ENCODE measurements at places on chromosomes 5 and 9.

- H3K27ac ChIP-seq, result no peak overlapping the region
- H3K27me3 ChIP-seq, result no peaks in the 10 kb centered on the region
- H3K4me3 ChIP-seq, result no peak overlapping the region
- no peak for DNase-seq
- no peaks in the 10 kb centered on the region for H3K4me1 ChIP-seq
Measured at GRCh38 chr5:114238771-114239313, 123.0 kb upstream of the KCNN2 start.

- H3K27me3 ChIP-seq, result no peaks in the 10 kb centered on the region
- H3K27ac ChIP-seq, result no peak overlapping the region
- DNase-seq, result no peak
- H3K4me3 ChIP-seq, result no peak overlapping the region
Measured at GRCh38 chr9:124306098-124306735, 48.5 kb downstream of the NEK6 start.

GRCh38 chr9:122122903-122123632 lies 30.0 kb upstream of the TTLL11 start:
- H3K4me1 ChIP-seq, result no peaks in the 10 kb centered on the region
- DNase-seq, result peak; percentile 65
- H3K4me3 ChIP-seq, result no peak overlapping the region
- H3K27ac ChIP-seq, result no peak overlapping the region

DNA sequence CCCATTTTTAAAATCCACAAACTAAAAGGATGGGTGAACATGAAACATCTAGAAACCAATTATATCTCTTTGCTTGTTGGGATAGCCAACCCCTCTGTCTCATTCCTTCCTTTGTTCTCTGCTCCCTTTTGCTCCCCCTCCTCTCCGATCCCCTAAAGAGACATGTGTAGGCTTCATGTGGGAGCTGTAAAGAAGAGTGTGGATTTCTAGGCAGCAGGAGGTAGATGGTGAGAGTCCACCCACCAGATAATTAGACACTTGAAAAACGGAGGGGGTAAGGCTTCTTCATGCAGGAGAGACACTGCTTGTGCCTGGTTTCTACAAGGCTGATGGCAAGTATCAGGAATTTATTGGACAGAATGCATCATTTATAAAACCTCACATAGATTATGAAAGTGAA lies 27.3 kb upstream of the CFAP157 start:
- no peak overlapping the region for H3K27ac ChIP-seq
- DNase-seq, result no peak
- H3K36me3 ChIP-seq, result 0 out of 2 replicates have a peak, but pooled peaks cover 9% of the 10 kb centered on the region
- no peaks in the 10 kb centered on the region for H3K27me3 ChIP-seq

DNA sequence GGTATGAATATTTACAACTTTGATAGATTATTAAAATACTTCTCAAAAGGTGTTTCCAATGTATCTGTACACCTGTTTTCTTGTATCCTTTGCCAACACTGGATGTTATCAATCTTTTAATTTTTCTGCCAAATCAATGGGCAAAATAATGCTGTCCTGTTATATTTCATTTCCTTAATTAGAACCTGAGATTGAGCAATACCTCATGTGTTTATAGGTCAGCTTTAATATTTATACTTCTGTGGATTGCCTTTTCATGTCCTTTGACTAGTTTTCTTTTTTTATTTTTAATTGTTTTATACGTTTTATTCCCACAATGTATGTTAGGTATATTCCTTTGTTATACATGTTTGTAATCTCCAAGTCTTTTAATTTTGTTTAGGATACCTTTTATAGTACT lies 77.6 kb downstream of the JAK2 start:
- DNase-seq, result no peak
- H3K27ac ChIP-seq, result no peak overlapping the region
- no peaks in the 10 kb centered on the region for H3K27me3 ChIP-seq
- no peaks in the 10 kb centered on the region for H3K4me1 ChIP-seq
- H3K36me3 ChIP-seq, result peaks cover 7% of the 10 kb centered on the region

DNA sequence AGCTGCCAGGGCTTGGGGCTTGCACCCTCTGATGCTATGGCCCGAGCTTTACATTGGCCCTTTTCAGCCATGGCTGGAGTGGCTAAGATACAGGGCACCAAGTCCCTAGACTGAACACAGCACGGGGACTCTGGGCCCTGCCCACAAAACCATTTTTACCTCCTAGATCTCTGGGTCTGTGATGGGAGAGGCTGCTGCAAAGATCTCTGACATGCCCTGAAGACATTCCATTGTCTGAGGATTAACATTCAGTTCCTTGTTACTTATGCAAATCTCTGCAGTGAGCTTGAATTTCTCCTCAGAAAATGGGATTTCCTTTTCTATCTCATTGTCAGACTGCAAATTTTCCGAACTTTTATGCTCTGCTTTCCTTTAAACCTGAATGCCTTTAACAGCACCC lies 337.0 kb upstream of the SMC2 start:
- H3K4me1 ChIP-seq, result no peaks in the 10 kb centered on the region
- no peaks in the 10 kb centered on the region for H3K36me3 ChIP-seq
- no peaks in the 10 kb centered on the region for H3K27me3 ChIP-seq
- no peak overlapping the region for H3K4me3 ChIP-seq

- no peaks in the 10 kb centered on the region for H3K27me3 ChIP-seq
- DNase-seq, result no peak
- H3K36me3 ChIP-seq, result no peaks in the 10 kb centered on the region
- no peaks in the 10 kb centered on the region for H3K4me1 ChIP-seq
Measured at GRCh38 chr5:164356790-164357189, 851.4 kb downstream of the MAT2B start.

GRCh38 chr5:95617057-95617456 lies 2.8 kb upstream of the GPR150 start:
- H3K27ac ChIP-seq, result no peak overlapping the region
- H3K27me3 ChIP-seq, result no peaks in the 10 kb centered on the region
- H3K36me3 ChIP-seq, result no peaks in the 10 kb centered on the region
- no peak for DNase-seq
- H3K4me3 ChIP-seq, result no peak overlapping the region

- no peaks in the 10 kb centered on the region for H3K36me3 ChIP-seq
- no peak for DNase-seq
- H3K27me3 ChIP-seq, result no peaks in the 10 kb centered on the region
- H3K27ac ChIP-seq, result no peak overlapping the region
- H3K4me3 ChIP-seq, result no peak overlapping the region
- peaks cover 31% of the 10 kb centered on the region for H3K4me1 ChIP-seq
Measured at GRCh38 chr5:52767766-52768480, 19.8 kb upstream of the ITGA1 start.

GRCh38 chr9:7656636-7657035 lies 142.9 kb downstream of the DMAC1 start:
- no peak overlapping the region for H3K27ac ChIP-seq
- no peaks in the 10 kb centered on the region for H3K27me3 ChIP-seq
- no peak overlapping the region for H3K4me3 ChIP-seq
- no peak for DNase-seq

GRCh38 chr9:2461892-2462291 lies 159.7 kb upstream of the VLDLR start:
- no peak overlapping the region for H3K27ac ChIP-seq
- no peaks in the 10 kb centered on the region for H3K36me3 ChIP-seq
- DNase-seq, result no peak
- no peaks in the 10 kb centered on the region for H3K4me1 ChIP-seq
- no peaks in the 10 kb centered on the region for H3K27me3 ChIP-seq
- no peak overlapping the region for H3K4me3 ChIP-seq

DNA sequence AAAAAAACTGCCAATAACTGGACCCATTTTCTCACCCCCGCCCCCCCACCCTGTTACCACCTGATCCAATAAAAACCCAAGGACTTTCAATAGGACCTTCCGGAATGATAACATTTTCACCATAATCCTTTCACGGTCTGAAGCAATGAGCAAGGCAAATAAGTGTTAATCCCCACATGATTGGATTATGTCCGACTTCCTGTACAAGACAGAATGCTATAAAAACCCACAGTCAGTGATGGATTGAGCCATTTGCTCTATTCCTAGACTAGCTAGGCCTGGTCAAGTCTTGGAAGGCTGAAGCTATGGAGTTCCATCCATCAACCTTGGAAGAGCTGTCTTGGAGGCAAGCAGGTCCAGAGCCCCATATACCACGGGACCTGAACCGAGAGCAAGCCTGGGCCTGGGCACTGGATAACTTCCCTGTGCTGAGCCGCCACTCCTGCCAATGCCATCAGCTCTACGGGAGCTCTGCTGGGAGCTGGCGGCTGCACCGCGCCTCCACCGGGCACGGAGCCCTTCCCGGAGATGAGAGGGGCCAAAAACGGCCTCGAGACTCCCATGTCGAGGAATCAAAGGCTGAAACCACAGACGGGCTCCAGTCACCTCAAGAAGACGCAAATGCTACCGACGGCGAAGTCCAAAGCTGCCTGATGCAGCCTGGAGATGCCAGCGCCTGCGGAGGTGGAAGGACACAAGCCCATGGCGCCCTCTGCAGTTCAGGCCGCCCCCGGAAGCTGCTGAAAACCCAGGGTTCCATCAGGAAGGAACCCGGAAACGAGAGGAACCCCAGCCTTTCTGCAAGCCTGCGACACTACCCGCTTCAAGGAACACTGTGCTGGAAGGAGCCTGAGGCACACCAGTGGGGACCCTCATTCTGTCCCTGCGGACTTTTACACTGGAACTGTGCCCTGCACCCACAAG lies 69.2 kb downstream of the ANXA2R start:
- H3K36me3 ChIP-seq, result no peaks in the 10 kb centered on the region
- H3K4me3 ChIP-seq, result no peak overlapping the region
- DNase-seq, result no peak
- no peak overlapping the region for H3K27ac ChIP-seq

GRCh38 chr9:14932231-14932630 lies 22.0 kb upstream of the FREM1 start:
- DNase-seq, result no peak
- H3K27ac ChIP-seq, result no peak overlapping the region
- H3K4me1 ChIP-seq, result no peaks in the 10 kb centered on the region
- no peaks in the 10 kb centered on the region for H3K27me3 ChIP-seq

DNA sequence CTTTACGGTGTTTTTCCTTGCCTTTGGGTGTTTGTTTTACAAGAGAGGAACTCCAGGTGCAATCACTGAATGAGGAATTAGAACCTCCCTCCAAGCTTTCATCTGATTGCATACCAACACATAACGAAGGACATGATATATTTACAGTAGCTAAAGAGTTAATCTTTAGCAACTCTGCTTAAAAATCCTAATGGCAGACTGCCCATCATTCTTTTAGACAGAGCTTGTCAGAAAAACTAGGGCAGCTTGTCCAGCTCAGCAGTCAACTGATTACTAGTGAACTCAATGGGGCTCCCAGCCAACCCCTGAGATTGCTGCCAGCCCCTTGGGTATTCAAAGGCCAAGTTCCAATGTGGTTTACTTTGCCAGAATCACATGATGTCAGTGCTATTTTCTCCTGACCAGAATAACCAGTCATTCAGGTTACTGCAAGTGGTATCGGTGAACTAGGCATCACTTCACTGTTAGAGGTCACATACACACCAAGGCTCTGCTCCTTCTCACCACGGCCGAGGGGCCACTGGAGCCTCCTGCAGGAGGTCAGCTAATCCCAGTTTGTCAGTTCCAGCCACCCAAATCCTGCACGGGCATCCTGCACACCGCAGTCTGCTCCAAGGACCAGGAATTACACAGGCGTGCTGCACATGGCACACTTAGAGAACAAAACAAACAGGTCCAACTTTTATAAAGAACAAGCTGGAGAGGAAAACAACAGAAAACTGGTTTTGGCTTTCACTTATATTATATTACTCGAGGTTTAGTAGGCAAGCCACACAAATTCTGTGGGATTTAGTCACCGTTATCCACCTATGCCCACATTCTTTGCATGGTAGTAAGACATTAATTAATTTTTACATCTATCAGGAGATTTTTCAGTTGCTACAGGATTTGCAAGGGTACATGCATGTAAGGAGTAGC lies 62.5 kb downstream of the NFIB start:
- DNase-seq, result no peak
- H3K4me1 ChIP-seq, result no peaks in the 10 kb centered on the region

DNA sequence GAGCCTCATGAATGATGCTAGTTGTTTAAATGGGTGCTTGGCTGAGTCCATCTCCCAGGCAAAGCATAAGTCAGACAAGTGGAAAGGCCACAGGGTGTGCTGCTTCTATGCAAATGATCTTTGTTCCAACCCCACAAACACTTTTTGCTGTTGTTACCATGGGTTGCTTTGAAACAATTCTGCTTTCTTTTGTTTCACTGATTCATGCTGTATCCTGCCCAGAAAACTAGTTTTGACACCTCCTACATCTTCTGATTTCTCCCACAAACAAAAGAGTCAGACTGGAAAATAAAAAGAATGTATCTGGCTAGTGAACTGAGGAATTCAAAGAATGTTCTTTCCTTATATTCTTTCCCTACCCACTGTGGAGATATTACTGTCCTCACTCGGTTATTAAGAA lies 298.6 kb downstream of the DIRAS2 start:
- no peak overlapping the region for H3K27ac ChIP-seq
- H3K4me1 ChIP-seq, result no peaks in the 10 kb centered on the region
- DNase-seq, result no peak
- no peaks in the 10 kb centered on the region for H3K36me3 ChIP-seq
- H3K4me3 ChIP-seq, result no peak overlapping the region

- H3K36me3 ChIP-seq, result no peaks in the 10 kb centered on the region
- no peaks in the 10 kb centered on the region for H3K4me1 ChIP-seq
- no peak overlapping the region for H3K4me3 ChIP-seq
- no peak overlapping the region for H3K27ac ChIP-seq
- no peak for DNase-seq
Measured at GRCh38 chr5:90504743-90505142, 24.6 kb downstream of the LYSMD3 start.

- H3K36me3 ChIP-seq, result peaks cover 44% of the 10 kb centered on the region
- DNase-seq, result no peak
- no peaks in the 10 kb centered on the region for H3K27me3 ChIP-seq
- no peak overlapping the region for H3K27ac ChIP-seq
Measured at GRCh38 chr9:130010151-130010988, 32.6 kb downstream of the FNBP1 start.

DNA sequence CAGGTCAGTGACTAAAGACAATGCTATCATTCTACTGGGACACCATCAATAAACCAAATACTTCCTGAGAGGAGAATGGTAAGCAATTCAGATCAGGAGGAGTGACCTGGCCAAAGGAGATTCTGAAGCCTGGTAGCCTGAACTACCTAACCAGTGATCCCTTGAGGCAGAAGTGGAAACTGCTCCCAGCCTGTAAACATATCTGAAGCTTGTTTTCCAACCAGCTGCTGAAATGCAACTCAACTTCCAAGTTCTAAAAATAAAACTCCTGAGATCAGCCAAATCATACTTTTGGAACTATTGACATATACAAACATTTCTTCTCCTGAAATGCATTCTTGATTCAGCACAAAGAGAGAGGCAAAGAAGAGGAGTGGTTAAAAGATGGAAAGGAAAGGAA lies 204.1 kb downstream of the EBF1 start:
- no peaks in the 10 kb centered on the region for H3K4me1 ChIP-seq
- no peak for DNase-seq
- H3K4me3 ChIP-seq, result no peak overlapping the region
- H3K36me3 ChIP-seq, result no peaks in the 10 kb centered on the region

GRCh38 chr5:173817561-173817960 lies 70.6 kb upstream of the CPEB4 start:
- H3K27me3 ChIP-seq, result no peaks in the 10 kb centered on the region
- H3K27ac ChIP-seq, result no peak overlapping the region
- no peaks in the 10 kb centered on the region for H3K36me3 ChIP-seq
- no peak for DNase-seq
- no peaks in the 10 kb centered on the region for H3K4me1 ChIP-seq

- no peak for DNase-seq
- H3K4me3 ChIP-seq, result no peak overlapping the region
- no peaks in the 10 kb centered on the region for H3K27me3 ChIP-seq
- H3K4me1 ChIP-seq, result no peaks in the 10 kb centered on the region
Measured at GRCh38 chr9:13717322-13718054, 438.0 kb upstream of the MPDZ start.

- peaks cover 5% of the 10 kb centered on the region for H3K4me1 ChIP-seq
Measured at GRCh38 chr5:95615164-95615467, 4.8 kb upstream of the GPR150 start.
